ENCODE measurements at places on chromosomes 1 and 21.

GRCh38 chr21:28884481-28884880, 108.2 kb downstream of the LTN1 start:
- DNase-seq: no peak

DNA sequence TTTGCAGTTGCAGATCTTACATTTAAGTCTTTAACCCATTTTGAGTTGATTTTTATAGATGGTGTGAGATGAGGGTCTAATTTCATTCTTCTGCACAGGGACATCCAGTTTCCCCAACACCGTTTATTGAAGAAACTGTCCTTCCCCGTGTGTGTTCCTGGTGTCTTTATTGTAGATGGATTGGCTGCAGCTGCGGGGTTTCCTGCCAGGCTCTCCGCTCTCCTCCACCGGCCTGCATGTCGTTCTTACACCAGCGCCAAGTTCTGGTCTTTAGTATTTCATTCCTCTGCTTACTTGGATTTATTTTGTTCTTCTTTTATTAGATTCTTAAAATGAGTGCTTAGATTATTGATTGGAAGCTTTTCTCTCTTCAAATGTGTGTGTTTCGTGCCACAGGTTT, 98.9 kb upstream of the COL6A1 start:
- no peak for DNase-seq

DNA sequence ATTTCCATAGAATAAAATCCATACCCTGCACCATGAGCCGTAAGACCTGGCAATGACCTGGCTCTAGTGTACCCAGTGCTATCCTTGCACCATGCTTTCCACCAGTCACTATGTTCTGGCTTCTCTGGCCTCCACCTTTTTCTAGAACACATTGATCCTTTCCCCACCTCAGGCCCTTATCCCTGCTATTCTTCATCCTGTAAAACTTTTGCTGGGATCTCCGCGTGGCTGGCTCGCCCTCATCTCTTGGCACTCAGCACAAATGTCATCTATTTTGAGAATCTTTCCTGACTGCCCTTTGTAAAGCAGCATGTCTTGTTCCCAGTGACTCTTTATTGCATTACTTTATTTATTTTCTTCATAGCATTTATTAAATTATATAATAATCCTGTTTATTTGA, 169.8 kb upstream of the B3GALT2 start:
- DNase-seq: no peak

- no peak for DNase-seq
Measured at GRCh38 chr1:5576673-5577065, 415.6 kb downstream of the NPHP4 start.

DNA sequence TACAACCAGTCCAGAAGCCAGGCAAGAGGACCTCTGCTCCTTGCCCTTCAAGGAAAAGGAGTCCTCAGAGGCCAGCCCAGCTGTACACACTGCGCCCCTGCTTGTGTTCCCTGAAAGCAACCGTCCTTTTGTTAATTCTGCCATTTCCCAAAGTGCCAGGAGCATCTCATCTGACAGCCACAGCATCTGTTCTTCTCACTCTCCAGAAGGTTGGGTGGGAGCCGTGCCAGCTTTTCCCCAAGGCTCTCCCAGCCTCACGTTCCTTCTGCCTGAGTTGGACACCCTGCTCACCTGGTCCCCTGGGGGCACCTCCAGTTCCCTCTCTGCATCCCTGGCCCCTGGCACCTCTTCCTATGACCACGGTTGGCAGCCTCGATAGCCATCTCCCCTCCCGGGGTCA, 10.5 kb upstream of the CNTN2 start:
- no peak for DNase-seq

- DNase-seq: no peak
Measured at GRCh38 chr1:54645806-54646676, 4.5 kb downstream of the MROH7 start.

DNA sequence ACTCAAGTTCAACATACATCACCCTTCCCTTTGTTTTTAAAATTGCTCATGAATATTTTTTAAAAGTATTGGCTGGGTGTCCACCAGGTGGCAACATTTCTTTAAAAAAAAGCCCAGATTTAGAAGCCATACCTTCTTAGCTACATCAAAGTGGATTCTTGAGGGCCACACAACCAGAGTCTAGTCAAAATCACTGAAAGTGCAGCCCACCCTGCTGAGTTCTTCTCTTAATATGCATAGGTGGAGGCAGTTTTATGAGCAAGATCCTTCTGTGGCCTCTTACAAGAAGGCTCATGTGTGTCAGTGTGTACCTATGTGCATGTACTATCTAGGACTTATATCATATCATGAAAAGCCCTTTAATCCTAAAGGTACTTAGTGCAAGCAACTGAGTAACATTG, 16.9 kb upstream of the GNG12 start:
- no peak for DNase-seq

GRCh38 chr1:108610073-108610472, 50.2 kb downstream of the EEIG2 start:
- no peak for DNase-seq

GRCh38 chr1:221868593-221869303, 126.9 kb upstream of the DUSP10 start:
- no peak for DNase-seq

DNA sequence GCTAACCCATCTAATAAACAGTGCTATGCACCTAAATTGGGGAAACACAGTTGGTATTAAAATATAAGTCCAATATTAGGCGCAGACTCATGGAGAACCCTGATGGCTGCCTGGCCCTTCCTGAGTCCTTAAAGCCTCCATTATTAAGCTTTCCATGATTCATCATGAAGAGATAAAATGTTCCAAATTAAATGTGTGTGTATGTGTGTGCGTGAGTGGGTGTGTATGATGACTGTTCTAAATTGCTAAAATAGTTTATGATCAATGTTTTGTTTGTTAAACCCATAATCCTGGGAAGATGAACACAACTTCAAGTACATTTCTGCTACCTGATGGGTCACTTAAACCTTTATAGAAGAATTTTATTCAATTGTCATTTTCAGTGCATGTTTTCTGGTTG, 6.3 kb upstream of the RBBP5 start:
- DNase-seq: no peak
